ACHN (cell line): ENCODE measurements at places on chromosomes 7 and 10.

DNA sequence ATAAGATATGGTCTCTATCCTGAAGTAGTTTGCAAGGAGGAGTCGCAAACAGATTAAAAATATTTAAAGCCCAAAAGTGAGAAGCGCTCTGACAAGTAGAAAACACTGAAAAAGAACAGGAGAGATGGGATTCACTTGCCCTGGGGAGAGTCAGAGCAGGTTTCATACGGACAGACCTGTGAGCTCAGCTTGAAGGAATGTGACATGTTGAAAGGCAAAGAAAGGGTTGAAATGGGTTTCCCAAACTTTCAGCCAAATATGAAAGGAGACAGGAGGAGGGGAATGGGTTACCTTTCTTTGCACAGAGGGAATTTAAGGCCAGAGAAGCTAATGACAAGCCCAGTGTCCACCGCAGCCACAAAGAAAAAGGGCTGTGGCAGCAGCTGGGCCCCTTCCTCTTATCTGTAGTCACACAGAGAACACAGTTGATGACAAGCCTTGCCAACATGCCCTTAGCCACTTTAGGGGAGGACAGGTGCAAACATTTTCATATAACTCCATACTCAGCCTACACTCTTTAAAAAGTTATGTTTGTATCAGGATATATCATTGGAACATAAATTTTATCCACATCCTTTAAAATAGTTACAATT, 14.9 kb downstream of the HOXA1 start:
- peak; percentile 69 for DNase-seq

DNA sequence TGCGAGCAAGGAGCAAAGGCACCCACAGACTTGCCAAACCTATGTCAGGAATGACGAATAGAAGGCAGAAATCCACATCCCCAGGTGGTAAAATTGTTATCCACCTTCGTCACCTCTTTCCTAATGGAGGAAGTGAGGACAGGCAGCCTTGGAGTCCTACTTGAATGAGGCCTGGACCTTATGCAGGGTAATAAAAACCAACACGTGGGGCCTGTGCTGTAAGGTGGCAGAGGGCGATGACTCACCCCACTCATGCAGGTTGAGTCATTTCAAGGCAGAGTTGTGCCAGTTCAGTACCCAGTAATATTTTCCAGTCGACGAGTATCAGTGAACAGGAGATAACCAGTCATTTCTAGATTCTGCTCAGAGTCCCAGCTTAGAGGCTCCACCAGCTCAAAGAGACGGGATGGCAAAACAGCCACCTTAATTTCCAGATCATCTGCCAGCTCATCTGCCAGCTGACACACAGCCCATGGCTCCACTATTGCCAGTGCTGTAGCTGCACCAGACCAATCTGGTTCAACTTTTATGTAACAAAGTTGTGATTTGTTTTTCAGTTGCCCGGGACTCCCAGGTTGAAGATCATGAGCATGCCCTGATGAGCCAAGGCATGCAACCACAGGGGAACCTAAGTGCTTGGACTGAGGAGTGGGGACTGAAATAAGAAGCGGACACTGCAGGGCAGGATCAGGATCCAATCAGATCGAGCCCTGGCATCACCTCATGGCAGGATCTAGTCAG, 176.2 kb upstream of the ITGB1 start:
- peak; percentile 97 for DNase-seq

GRCh38 chr10:33132626-33133025, 174.6 kb upstream of the ITGB1 start:
- DNase-seq: peak; percentile 60

- DNase-seq: no peak
These were observed 6.7 kb downstream of the OTUD1 start for GRCh38 chr10:23445591-23445990.

- DNase-seq: no peak
These were observed 345.0 kb upstream of the AOAH start for GRCh38 chr7:37069336-37069735.

GRCh38 chr7:147541261-147541660, 1049.3 kb upstream of the C7orf33 start:
- DNase-seq: no peak

- DNase-seq: peak; percentile 93
These were observed 56.6 kb downstream of the PARD3 start for GRCh38 chr10:34758447-34758996.

DNA sequence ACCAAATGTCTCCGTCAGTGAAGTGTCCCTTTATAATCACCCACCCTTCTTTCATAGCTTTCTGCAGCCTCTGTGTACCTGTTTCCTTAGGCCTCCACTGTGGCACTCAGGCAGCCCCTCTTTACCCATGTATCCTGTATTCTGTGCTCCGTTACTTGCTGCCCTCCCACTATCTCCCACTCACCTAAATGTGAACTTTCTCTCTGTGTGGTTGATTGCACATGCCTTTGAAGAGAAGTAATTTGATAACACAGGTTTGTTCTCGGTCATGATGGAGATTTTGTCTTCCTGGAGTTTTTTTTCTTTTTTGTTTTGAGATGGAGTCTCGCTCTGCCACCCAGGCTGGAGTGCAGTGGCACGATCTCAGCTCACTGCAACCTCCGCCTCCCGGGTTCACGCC, 61.5 kb downstream of the REEP3 start:
- DNase-seq: no peak

DNA sequence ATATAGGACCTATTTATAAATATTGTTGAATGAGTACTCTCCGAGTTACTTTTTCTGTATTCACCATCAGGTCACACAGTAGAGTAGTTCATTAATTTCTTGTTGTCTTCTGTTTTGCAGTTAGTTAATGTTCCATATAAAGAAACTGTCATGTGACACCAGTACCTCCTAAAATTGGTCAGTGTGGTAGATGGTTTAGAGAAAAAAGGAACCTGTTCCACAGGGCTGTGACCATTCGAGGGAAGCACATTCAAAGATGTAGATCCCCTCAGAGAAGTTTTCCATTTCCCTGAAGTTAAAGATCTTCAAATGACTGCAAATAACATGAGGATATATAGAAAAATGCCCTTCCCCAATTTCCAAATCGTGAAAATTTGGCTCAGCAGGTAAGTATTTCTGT, 45.7 kb downstream of the PRPF18 start:
- DNase-seq: no peak

- peak; percentile 43 for DNase-seq
These were observed 36.1 kb downstream of the UBTD1 start for GRCh38 chr10:97534746-97535367.

- no peak for DNase-seq
These were observed 18.1 kb upstream of the UBE2H start for GRCh38 chr7:129970816-129971215.

DNA sequence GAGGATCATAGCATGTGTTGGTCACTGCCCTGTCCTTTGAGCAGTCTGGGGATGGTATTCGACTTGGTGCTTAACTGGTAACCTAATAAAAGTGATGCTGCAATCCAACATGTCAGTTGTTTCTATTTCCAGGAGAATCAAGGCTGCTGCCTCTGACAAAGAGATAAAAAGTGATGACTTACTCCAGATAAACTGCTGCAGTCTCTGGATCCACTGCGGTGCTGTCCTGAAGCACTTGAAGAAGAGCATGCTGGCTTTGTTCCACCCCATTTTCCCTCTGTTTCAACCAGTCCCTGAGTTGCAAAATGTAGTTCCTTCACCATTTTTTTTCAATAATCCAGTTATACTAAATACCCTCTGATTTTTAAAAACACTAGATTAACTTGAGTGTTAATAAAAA, 403.5 kb upstream of the ANKRD30A start:
- DNase-seq: no peak

DNA sequence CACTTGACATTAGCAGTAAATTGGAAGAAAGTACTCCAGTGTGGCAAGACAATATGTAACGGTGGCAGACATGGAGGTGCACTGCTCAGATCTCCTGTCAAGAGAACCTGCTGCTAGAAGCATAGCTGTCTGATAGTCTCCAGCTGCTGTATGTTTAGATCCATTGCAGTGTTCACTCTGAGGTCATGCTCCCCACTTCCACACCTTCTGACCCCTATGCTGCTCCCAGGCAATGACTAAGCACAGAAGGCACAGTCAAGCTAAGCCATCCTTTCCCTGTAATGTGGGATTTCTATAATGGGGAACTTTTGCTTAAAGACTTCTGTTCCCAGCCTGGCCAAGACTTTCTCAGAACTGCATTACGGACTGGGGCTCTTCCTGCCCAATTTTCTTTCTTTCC, 315.8 kb downstream of the HPSE2 start:
- no peak for DNase-seq

- DNase-seq: no peak
These were observed 569.1 kb downstream of the DNAJB6 start for GRCh38 chr7:157905651-157906461.

DNA sequence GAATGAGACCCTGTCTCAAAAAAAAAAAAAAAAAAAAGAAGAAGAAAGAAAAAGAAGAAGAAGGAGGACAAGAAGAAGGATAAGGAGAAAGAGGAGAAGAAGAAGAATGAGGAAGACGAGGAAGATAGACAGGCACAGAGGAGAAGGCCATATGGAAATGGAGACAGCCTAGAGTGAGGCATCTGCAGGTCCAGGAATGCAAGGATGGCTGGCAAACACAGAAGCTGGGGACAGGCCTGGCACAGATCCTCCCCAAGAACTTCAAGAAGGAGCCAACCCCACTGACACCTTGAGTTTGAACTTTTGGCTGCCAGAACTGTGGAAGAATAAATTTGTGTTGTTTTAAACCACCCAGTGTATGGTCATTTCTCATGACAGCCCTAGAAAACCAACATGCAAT, 38.9 kb downstream of the SPOCK2 start:
- no peak for DNase-seq

GRCh38 chr10:89642193-89642592, 2.8 kb downstream of the PANK1 start:
- no peak for DNase-seq

DNA sequence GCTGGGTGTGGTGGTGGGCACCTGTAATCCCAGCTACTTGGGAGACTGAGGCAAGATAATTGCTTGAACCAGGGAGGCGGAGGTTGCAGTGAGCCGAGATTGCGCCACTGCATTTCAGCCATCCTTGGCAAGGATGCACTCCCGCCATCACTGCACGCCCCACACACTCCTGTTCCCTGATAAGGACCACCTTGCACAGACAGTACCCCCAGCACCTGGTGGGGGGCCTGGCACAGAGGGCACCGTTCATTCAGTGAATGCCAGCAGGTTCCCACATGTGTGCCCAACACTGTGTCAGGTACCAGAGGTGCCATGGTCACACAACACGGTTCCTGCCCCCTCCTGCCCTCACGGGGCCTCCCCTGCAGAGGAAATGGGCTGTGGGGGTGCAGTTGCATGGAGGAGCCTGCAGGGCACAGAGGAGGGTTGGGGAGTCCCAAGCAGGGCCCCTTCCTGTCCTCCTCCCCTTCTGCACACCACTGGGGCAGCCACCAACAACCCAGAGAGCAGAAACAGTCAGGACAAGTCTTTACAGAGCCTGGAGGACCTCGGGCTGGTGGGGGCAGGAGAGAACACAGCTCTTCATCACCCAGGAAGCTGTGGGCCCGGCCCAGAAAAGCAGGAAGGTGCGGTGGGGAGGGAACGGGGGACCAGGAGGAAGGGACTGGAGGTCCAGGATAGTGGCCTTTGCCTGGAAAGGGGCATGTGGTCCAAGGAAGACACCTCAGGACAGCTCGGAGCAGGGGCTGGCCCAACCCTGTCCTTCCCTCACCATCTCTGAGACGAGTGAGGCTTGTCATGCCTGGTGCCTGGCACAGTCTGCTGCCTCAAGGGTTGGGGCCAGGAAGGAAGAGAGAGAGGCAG, 7.1 kb downstream of the CRYGN start:
- DNase-seq: no peak

GRCh38 chr10:80498833-80499741, 38.6 kb upstream of the SH2D4B start:
- peak; percentile 94 for DNase-seq

- DNase-seq: no peak
These were observed 136.1 kb downstream of the AKR1D1 start for GRCh38 chr7:138212314-138212713.

DNA sequence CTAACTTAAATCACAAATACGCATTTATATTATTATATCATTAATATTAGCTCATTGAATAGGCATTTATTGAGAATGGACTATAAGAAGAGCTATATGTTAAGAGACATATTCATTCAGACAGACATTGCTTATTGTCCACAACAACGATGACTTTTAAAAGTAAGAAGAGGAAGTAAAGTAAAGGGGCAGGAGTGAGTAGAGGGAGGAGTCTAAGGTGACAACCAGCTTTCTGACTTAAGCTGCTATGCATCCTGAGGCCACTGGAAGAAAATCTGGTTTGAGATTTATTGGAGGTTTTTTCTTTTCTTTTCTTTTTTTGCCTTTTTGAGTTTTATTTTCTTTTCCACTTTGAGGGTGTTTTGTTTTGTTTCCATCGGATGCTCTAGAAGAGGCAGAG, 723.5 kb downstream of the GRM8 start:
- no peak for DNase-seq

GRCh38 chr10:57979956-57980355, 287.7 kb downstream of the IPMK start:
- no peak for DNase-seq

DNA sequence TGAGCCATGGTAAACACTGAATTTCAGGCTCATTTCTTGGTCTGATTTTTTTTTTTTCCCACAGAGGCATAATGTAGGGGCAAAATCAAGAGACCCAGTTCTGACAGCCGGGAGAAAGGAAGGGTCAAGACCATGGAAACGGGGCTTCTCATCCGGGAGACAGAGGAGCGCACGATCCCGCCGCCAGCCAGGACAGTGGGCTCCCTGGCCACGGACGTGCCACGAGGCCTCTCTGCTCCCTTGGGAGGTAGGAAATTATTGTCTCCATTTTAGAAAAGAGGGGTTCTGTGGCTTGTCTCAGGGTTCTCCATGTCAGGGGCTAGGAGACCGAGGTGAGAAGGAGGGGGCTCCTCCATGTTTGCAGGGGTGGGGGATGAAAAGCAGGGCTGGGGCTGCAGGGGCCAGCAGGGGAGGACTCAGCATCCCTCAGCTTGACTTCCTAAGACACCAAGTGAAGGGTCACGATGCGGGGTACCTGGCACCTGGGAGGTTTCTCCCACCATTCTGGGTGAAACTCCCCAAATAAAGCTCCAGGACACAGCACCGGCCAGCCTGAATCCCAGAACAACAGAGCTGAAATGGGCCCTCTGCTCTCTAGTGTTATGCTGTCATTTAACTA, 37.6 kb downstream of the PPIF start:
- DNase-seq: no peak

DNA sequence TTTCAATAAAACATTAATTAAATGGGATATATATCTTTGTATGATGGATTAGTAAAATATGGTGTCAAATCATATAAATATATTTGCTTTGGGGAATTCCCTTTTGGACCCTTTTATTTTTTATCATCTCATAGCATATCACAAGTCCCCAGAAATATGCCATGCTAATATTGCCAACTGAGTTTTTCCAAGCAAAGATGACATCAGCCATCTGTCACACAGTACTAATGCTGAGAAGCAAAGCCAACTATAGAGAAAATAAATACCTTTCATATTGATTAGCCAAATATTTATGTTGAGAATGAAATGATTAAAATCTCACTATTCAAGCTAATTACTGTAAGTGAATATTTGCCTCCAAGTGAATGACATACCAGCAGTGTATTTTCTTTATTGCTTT, 575.3 kb downstream of the ETV1 start:
- no peak for DNase-seq

GRCh38 chr7:11341285-11341944, 367.7 kb downstream of the PHF14 start:
- peak; percentile 21 for DNase-seq
